AG10803 (cell line): ENCODE measurements at places on chromosomes 1 and 21.

- DNase-seq: peak; percentile 8
Observed at GRCh38 chr1:113895961-113896360, 8.6 kb upstream of the BCL2L15 start.

DNA sequence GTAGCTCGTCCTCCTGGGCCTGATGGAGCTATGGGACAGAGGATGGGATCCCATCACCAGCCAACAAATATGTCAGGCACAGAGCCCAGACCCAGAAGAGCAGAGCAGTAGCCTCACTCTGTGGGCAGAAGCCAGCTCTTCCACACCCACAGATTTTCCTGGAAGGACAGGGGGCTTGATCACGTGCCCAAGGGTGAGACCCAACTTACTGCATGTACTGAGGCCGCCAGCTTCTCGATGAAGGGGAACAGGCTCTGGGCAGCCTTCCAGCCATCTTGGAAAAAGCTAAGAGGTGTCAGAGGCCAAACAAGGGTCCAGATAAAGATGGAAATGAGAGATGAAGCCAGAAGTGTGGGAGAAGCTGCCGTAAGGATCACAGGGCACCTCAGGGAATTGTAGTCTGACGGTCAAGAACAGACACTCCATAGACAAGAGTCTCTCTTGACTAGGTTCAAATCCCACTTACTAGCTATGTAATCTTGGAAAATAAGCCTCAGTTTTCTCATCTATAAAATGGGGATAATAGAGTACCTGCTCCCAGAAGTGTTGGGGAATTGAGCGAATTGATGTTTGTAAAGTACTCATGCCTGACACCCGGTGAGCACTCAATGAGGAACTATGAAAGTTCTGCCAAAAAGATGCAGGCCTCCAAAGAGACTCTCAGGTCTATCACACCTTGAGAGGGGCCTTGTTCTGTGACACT lies 17.0 kb upstream of the TCEA3 start:
- DNase-seq: no peak

- no peak for DNase-seq
Observed at GRCh38 chr1:117697220-117697781, 91.5 kb downstream of the TENT5C start.

DNA sequence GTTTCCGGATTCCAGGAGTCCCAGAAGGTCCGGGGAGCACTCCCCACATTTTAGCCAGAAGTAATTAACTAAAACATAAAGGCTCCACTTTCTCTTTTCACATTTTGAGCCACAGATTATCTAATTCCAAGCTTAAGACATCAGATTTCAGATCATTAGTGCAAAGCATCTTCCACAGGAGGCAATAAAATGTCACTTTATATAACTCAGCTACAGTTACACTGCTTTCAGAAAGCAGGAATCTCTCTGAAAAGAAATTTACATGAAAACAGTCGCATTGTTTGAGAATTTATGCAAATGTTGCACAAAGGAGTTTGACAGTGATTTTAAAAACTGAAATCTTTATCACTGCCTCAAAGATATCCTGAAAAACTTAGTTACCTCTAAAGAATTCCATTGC lies 99.7 kb downstream of the LMO4 start:
- no peak for DNase-seq

DNA sequence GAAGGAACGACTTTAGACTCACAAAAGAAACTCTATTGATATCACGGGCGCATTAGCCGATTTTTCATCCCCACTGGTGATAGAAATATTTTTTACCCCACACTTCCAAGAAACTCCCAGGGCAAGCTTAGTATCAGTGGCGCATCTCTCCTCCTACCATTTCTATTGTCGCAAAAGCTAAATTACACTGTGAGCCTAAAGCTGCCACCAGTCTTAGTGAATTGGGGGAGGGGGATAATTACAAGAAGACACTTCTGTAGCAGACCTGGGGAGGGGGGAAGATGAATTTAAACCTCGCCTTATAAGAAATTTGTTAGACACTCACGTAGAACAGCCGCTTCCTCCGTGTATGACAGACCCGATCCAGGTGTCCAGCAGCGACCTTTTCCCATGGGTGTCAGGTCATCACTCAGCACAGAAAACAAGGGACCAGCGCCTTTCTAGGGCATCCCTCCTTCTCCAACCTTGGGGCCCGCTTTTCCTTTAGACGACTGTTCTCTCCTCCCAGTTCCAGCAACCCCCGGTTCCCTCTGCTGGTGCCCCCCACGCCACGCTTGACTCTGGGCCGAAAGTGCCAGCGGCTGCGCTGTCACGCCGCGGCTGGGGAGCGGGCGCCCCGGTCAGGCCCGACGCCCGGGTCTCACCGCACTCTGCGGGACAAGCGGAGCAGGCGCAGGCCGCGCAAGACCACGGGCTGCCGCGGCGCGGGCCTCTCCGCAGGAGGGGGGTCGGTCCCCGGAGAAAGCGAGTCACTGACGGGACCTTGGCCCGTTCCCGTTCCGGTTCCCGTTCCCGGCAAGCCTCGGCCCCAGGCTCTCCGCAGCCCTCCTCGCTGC lies 821 bp downstream of the PHC2 start:
- DNase-seq: peak; percentile 31

GRCh38 chr21:36188937-36189336 lies 32.3 kb downstream of the DOP1B start:
- DNase-seq: no peak
